ENCODE measurements at places on chromosomes 5 and 9.

DNA sequence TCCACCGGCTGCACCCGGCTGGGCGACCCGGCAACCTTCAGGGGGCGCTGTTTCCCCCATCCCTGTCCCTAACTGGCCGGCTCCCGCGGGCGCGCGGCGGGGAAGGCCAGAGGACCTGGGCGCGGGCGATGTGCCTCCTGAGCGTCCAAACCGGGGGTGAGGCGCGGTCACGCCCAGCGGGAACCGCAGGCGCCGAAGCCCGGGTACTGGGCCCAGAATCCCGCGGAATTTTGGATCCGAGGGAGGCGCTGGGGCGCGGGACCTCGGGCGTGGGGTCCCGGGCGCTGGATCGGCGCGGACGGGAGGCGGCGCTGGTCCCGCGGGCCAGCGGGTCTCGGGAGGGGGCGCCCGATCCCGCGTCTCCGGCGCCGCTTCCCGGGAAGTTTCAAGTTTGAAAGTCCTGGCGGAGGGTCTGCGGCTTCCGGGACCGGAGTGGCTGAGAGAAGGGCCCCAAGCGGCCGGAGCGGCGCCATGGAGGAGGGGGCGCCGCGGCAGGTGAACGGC lies at the start of gene PKN3:
PKN3 (plus strand) TSS at position 59 of the 504 bp plus-strand sequence; CDS start at position 472, 413 bp downstream.
- peak; percentile 94 for DNase-seq
- H3K36me3 ChIP-seq = no peaks in the 10 kb centered on the region
- H3K27me3 ChIP-seq = no peaks in the 10 kb centered on the region
- peak within 1 kb of the TSS; percentile 29 for H3K4me3 ChIP-seq
- H3K27ac ChIP-seq = no peak within 1 kb of the TSS

- no peak overlapping the region for H3K4me3 ChIP-seq
- H3K27ac ChIP-seq = no peak overlapping the region
- no peaks in the 10 kb centered on the region for H3K4me1 ChIP-seq
- DNase-seq = no peak
- no peaks in the 10 kb centered on the region for H3K27me3 ChIP-seq
- H3K36me3 ChIP-seq = no peaks in the 10 kb centered on the region
These were observed 1.2 kb downstream of the SGCD start for GRCh38 chr5:156328161-156328560.

DNA sequence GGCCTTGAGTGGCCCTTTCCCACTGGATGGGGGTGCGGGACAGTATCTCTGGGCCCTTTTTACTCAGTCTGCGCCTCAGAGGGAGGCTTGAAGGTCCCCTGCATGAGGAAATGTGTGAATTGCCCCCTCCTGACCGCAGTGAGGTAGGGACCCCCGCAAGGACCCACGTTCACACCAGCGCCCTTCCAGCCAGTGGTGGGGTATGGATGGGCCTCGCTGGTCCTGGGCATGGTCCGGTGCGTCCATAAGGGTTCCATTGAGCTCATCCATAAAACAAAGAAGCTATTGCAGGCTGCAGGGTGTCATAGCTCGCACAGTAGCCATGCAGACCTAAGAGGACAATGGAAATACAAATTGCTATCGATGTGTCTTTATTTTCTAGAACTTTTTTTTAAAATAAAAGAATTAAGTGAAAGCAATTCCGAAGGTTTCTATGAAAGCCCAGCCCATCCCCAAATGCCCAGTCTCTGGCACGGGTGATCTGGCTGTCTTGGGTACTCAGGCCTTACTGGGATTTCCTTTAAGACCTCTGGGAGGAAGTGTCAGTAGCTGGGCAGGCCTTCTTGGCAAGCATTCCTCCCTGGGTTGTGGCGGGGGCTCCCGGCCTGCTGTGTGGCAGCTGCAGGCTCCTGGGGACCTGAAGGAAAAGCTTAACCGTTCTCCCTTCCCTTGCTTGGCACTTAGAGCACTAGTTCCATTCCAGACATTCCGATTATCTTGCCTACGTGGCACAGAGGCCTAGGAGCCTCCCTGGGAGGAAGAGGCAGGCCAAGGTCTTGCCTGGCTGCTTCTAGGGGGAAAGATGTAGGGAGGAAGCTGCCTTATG lies 1.5 kb upstream of the SEMA5A start:
- no peaks in the 10 kb centered on the region for H3K36me3 ChIP-seq
- no peak for DNase-seq
- no peak overlapping the region for H3K4me3 ChIP-seq
- H3K27me3 ChIP-seq = no peaks in the 10 kb centered on the region
- H3K4me1 ChIP-seq = peaks cover 19% of the 10 kb centered on the region

DNA sequence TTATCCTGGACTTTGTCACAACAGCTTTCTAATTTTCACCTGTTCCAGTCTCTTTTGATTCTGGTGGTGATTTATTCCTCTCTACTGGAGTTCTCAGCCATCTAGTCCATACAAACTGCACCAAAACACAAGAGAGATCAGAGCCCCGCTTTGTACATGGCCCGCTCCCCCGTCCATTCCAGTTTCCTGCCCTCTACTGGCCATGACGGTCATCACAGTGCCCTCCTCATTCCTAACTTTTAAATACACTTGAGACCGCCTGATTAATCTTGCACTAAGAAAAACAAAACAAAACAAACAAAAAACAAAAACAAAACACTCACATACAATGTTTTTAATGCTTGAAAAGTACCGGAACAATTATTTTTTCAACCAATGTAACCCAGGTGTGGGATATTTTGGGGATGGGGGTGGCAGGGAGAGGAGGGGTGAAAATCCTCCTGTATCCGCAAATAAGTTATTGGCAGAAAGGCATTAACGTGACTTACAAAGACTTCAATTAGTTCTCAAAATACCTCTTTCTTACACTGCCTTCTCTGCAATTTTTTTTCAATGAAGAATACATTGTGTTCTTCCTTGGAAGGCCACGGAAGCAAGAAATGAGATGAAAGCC lies 84.8 kb upstream of the PAM start:
- no peak for DNase-seq
- H3K27me3 ChIP-seq = no peaks in the 10 kb centered on the region
- H3K4me1 ChIP-seq = no peaks in the 10 kb centered on the region
- H3K27ac ChIP-seq = no peak overlapping the region

DNA sequence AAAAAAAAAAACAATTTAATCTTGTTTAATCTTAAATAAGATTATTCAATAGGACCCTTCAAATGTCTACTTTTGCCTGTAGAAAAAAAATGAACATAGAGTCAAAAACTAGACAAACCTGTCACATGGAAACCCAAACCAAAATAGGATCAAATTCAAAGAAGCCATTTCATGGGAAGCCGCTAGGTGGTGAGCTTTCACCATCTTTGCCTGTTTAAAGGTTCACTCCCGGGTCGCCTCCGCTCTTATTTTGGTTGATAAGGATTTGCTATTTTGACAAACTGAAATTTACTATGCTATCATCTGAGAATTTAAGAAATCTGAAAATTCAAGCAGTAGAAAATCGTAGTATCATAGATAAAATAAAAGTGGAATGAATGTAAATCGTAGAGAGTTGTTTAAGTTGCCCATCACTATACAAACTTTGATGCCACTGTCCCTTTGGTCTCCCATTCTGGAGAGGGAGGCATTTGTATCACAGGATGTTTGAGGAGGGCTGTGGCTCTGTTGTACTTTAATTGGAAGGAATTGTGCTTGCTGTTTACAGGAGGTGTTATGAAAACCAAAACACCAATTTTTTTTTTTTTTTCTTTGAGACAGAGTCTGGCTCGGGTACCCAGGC lies 43.5 kb upstream of the DNAH5 start:
- no peak overlapping the region for H3K4me3 ChIP-seq
- peak; percentile 39 for DNase-seq

DNA sequence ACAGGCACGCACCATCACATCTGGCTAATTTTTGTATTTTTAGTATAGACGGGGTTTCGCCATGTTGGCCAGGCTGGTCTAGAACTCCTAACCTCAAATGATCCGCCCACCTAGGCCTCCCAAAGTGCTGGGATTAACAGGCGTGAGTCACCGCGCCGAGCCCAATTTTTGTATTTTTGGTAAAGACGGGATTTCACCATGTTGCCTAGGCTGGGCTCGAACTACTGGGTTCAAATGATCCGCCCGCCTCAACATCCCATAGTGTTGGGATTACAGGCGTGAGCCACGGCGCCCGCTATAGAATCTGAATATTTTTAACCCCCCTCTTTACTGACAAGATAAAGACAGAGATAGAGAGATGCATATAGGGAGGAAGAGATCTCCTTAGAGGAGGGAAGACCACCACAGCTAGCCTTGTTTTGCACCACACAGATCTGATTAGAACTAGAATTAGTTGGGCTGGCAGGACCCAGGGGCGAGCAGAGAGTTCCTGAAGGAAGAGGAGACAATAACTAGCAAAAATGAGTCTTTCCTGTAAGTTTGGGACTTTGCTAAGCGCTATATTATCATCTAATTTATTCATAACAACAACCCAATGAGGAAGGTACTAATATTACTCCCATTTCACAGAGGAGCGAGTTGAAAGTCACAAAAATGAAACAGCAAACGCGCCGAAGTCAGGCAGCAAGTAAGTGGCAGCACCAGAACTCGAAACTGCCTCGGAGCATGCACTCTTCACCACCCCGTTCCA lies 1.5 kb upstream of the ANKHD1 start:
- H3K4me3 ChIP-seq = peak overlapping the region; percentile 81
- peak overlapping the region; percentile 98 for H3K27ac ChIP-seq
- no peaks in the 10 kb centered on the region for H3K27me3 ChIP-seq

GRCh38 chr5:91219803-91220371 lies 163.2 kb downstream of the ARRDC3 start:
- H3K36me3 ChIP-seq = no peaks in the 10 kb centered on the region
- H3K4me1 ChIP-seq = no peaks in the 10 kb centered on the region
- DNase-seq = no peak
- no peak overlapping the region for H3K4me3 ChIP-seq
- no peak overlapping the region for H3K27ac ChIP-seq
- H3K27me3 ChIP-seq = no peaks in the 10 kb centered on the region

DNA sequence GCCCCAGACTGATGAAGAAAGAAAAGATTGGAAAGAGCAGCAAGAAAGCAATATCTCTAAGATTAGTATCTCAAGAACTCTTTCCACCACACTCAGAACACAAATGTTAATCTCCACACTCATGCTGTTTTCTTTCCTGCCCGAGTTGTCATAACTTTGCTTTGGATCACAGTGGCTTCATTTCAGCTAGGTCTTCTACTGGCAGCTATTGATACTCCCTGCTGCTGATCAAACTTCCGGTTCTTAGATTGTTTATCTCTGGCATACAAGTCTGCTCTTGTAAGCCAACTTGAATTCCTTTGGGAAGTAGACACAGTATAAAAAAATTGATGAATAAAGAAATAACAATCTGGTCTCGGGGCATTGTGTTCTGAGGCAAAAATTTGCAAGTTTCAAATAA lies 77.7 kb upstream of the SPEF2 start:
- H3K4me3 ChIP-seq = no peak overlapping the region
- no peak for DNase-seq
- no peaks in the 10 kb centered on the region for H3K4me1 ChIP-seq
- no peaks in the 10 kb centered on the region for H3K27me3 ChIP-seq
- no peak overlapping the region for H3K27ac ChIP-seq

- no peaks in the 10 kb centered on the region for H3K36me3 ChIP-seq
- no peak overlapping the region for H3K4me3 ChIP-seq
- no peak for DNase-seq
- H3K27me3 ChIP-seq = no peaks in the 10 kb centered on the region
These were observed 47.6 kb upstream of the BARHL1 start for GRCh38 chr9:132534832-132535231.

GRCh38 chr5:147240266-147240985 lies 5.6 kb downstream of the STK32A start:
- no peak for DNase-seq
- no peak overlapping the region for H3K4me3 ChIP-seq
- no peaks in the 10 kb centered on the region for H3K4me1 ChIP-seq
- H3K36me3 ChIP-seq = no peaks in the 10 kb centered on the region
